ENCODE measurements at places on chromosomes 6 and 20. TPM values are rescaled to one million over a fixed set of nuclear protein-coding genes. Genes with fewer than 3 reads are reported as not detected.

DNA sequence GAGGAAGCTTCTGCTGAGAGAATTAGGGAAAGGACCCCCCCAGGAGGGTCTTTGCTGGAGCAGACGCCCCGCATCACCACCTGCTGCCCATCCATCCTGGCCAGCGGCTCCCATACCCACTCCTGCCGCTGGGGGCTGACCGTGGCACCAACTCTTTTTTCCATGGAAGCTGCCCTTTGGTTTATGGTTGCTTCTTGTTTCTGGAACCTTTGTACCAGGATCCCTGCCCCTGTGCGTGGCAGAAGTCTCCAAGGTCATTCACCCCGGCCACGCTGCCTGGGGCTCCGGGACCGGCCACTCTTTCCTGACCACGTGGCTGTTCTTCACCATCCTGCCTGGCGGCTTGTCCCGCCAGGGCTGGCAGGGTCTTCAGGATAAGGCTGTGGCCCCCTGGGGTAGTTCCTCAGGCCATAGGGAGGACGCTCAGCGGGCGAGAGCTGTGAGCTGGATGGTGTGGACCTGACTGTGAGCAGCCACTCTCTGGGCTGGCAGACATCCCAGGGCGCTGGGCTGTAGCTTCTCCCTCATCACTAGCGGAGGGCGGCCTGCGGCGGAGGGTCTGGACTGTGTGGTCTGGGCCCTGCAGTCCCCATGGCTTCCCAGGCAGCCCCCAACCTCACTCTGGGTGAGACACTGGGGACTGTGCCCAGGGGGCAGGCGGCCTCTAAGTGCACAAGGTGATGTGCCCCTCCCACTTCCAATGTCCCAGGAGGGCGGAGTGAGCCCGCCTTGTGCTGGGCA, 22.8 kb upstream of the RBBP8NL start:
- DNase-seq = peak; percentile 22

OPRM1 gene
- total RNA-seq = 0.64 TPM

VSX1 gene
- total RNA-seq = not detected

DNA sequence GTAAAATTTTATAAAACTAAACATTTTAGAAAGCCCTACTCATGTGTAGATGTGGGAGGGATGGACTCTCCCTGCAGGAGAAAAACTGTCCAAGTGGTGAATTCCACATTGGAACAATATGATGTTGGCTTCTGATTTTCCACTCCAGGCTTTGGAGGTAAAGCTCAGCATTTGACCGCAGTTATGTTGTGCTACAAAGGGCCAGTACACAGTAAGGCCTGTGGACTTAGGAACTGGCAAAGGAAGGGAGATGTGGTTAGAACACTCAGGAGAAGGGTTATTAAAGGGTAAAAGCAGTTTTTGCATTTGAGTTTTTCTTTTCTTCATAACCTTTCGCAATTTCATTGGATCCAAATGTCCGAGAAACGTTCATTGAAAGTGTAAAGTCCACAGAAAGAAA, 150.3 kb upstream of the SASH1 start:
- DNase-seq = no peak

- DNase-seq = no peak
These were observed 54.7 kb downstream of the PTPRK start for GRCh38 chr6:128465368-128466343.

DNA sequence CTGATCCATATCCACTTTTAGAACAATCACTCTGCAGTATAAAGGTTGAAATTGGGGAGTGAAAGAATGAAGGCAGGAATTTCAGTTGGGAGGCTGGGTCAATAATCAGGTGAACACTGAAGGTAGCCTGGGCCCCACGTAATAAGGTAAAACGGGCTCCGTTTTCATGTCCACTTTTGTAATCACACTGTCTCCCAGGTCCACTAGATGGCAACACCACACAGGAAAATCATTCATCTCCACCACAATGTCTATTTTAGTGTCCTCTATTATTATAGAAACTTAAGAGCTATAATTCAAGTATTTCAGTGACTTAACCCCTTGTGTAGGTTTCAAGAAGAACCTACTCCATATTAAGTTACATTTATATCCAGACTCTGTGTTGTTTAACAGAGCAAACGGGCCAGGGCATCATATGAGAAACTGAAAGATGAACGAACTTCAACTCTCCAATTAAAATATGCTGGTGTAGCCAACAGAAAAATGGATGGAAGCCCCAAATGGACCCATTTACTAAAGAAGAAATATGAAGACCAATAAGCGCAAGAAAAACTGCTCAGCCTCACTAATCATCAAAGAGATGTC, 45.9 kb upstream of the MC3R start:
- no peak for DNase-seq

ZNF391 gene
- total RNA-seq = 2.4 TPM

MAN1A1 gene
- 123 TPM for total RNA-seq

GRCh38 chr6:39143238-39143930, 28.4 kb upstream of the SAYSD1 start:
- no peak for DNase-seq

PPIL6 gene
- total RNA-seq = 0.64 TPM

ACTL10 gene
- total RNA-seq = not detected

SRSF12 gene
- not detected for total RNA-seq

GRCh38 chr6:113644861-113645575, 212.1 kb upstream of the MARCKS start:
- no peak for DNase-seq

GRCh38 chr20:56995149-56995548, 271.3 kb downstream of the BMP7 start:
- no peak for DNase-seq
